ENCODE measurements at places on chromosomes 3 and 15.

DNA sequence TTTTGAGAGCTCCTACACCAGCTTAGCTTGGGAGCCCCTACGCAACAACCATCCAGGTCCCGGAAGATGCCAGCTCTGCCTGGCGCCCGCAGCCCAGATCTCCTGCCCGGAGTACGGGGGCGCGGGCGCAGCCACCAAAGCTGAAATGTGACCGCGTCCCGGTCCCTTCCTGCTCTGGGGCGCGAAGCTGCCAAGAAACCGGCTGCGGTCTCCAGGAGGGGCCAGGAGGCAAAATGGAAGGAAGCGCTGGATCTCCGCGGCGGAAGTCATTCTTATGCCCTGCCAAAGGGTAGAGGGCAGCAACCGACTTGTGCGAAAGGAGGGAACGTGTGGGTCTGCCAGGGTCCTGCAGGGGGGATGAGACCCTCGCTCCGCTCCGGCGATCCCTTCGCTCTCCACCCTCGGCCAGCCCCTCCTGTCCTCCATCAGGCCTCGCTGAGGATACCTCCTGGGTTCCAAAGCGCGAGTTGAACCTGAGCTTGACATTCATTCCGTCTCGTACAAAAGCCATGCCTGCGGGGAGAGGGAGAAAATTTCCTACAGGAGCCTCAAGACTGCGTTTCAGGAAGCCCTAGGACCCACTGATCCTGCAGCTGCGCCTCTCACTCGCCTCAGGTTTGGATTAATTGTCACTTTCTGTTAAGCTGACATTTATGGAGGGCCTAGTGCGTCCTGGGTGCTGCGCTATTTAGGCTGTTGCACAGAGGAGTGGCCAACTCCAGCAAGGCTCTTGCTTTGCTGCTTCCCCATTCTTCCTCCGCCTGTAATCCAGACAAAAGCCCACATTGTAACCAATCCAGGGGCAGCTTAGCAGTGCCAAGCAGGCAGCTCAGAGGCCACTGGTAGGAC, 98.3 kb upstream of the VGLL3 start:
- DNase-seq = peak; percentile 91

DNA sequence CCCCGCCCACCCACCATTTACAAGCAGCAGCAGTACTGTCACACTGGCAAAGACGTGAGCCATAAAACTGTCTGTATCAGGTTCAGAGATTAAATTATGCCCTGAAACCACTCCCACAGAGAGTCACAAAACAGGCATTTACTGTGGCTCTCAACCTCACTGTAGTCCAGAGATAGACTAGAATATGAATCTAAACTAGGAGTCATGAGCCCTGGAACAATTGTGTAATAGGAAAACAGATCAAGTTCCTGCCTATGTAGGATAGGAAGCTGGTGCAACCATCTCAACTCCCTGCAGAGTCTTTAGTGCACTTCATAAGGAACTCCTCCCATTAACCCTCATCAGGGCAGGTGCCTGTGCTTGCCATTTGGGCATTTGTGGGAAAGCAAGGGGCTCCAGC, 61.7 kb downstream of the FAM227B start:
- peak; percentile 5 for DNase-seq

DNA sequence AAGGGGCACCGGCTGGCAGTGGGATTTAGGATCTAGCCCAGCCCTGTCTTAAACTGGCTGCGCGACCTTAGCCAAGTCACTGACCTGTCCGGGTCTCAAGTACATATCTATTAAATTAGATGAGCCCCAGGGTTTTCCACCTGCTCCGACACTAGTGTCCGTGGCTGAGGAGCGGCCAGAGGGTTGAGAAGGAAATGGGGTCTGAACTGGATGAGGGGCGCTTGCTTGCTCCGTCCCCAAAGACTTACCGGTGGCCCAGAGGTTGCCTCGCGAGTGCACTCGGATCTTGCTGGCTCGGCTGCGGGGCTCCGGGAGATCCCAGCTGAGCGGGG, 285 bp downstream of the NMB start:
- DNase-seq = no peak

- no peak for DNase-seq
These were observed 430.7 kb upstream of the CBLB start for GRCh38 chr3:106299300-106300098.

GRCh38 chr3:34387826-34388564, 589.6 kb downstream of the PDCD6IP start:
- no peak for DNase-seq

DNA sequence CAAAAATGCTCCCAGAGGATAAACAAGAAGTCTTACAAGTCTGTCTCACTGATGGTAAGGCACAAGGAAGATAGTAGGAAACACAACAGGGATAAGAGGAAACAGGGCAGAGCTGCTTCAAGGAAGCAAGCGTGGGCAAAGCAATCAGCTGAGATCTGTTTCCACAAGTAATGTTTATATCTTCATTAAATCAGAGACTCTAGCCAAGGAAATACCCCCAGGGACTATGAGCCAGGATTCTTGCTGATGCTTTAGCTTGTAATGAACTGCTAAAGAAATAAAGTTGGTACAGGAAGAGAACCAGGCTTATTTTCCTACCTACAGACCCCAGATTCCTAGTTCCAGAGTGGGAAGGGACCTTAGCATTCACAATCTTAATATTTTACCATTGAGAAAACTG, 112.7 kb upstream of the C3orf80 start:
- DNase-seq = no peak

- no peak for DNase-seq
These were observed 14.7 kb downstream of the CFAP91 start for GRCh38 chr3:119717520-119717919.

DNA sequence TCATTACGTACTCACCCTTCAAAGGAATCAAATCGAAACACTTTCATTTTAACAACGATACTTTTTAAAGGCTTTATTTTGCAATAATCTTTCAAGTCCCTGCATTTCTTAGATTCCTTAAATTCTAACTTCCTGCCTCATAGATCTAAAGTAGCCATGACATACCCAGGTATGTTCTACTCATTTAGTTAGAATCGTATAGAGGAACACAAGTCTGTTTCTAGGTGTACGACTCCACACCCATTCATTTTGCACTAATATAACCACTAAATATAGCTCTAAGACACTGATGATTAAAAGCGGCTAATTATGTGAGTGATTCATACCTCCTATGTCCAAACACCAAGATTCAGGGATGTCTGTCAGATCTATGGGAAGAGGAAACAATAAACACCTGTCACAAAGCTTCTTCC, 1.3 kb downstream of the ATP13A3 start:
- DNase-seq = no peak

DNA sequence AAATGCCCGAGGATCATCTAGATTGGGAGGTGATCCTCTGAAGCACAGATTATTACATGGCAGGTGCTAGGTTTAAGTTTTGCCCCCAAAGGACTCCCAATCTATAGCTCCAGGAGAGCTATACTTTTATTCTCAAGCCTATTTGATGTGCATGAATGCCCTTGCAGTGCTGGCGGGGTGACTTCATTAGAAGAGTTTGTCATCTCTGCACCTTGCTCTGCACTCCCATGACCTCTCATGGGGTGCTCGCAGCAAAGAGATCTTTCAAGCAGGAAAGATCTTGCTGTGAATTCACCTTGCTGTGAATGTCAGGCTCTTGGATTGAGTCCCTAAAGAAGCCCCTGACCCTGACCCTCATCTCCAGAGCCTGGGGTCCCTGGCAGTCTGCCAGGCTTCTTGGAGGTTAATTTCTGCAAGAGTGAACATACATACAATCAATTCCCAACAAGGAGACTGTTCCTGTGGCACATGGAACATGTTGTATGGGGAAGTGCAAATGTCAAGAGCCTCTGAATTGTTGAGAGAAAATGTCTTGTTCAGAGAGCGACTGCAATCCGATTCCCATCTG, 45.9 kb downstream of the FAM43A start:
- no peak for DNase-seq

- no peak for DNase-seq
These were observed 19.0 kb upstream of the IL1RAP start for GRCh38 chr3:190494907-190495306.
